A549 treated with dexamethasone at 1 μM for 4 hours (cell line): ENCODE measurements at places on chromosomes 13 and 19. TPM values are rescaled to one million over a fixed set of nuclear protein-coding genes. Genes with fewer than 3 reads are reported as not detected.

C1QTNF9 gene
- total RNA-seq, result not detected in 5 replicates

SIGLEC11 gene
- total RNA-seq, result 0.10 to 0.28 TPM (median 0.16 TPM) in 5 replicates

LILRB4 gene
- not detected in 5 replicates for total RNA-seq

ZFP82 gene
- 1.6 to 2.0 TPM (median 1.7 TPM) in 5 replicates for total RNA-seq

RNF113B gene
- not detected in 5 replicates for total RNA-seq

PDE4C gene
- 0.09 to 0.48 TPM (median 0.24 TPM) in 4 of 5 replicates, not detected in the other for total RNA-seq

CEACAM8 gene
- not detected in 5 replicates for total RNA-seq

PVR gene
- 102 to 134 TPM (median 128 TPM) in 5 replicates for total RNA-seq

SIGLECL1 gene
- 0.08 TPM in 1 of 5 replicates, not detected in the others for total RNA-seq

MYH14 gene
- total RNA-seq, result 4.4 to 7.8 TPM (median 7.2 TPM) in 5 replicates

NCCRP1 gene
- 1.0 to 1.7 TPM (median 1.5 TPM) in 5 replicates for total RNA-seq

IQCN gene
- 0.53 to 1.2 TPM (median 0.91 TPM) in 5 replicates for total RNA-seq

FGF22 gene
- total RNA-seq, result 0.26 to 0.68 TPM (median 0.39 TPM) in 5 replicates

SCEL gene
- 0.88 to 1.6 TPM (median 1.2 TPM) in 5 replicates for total RNA-seq

ZNF44 gene
- 0.67 to 0.88 TPM (median 0.83 TPM) in 5 replicates for total RNA-seq

ZNF665 gene
- not detected in 5 replicates for total RNA-seq

SHISA2 gene
- total RNA-seq, result 0.05 to 0.08 TPM (median 0.06 TPM) in 4 of 5 replicates, not detected in the other

RTBDN gene
- total RNA-seq, result 0.18 to 0.35 TPM (median 0.26 TPM) in 4 of 5 replicates, not detected in the other

OR7D4 gene
- 0.02 to 0.08 TPM (median 0.05 TPM) in 3 of 5 replicates, not detected in the others for total RNA-seq

ZNF726 gene
- total RNA-seq, result 0.44 to 0.83 TPM (median 0.49 TPM) in 5 replicates

CPAMD8 gene
- 0.05 to 0.33 TPM (median 0.09 TPM) in 5 replicates for total RNA-seq

TGFB1 gene
- total RNA-seq, result 108 to 165 TPM (median 162 TPM) in 5 replicates

FBXO17 gene
- 56.0 to 78.7 TPM (median 73.9 TPM) in 5 replicates for total RNA-seq

KIR2DL4 gene
- not detected in 5 replicates for total RNA-seq

DBP gene
- 1.5 to 2.7 TPM (median 1.7 TPM) in 5 replicates for total RNA-seq

C19orf67 gene
- not detected in 5 replicates for total RNA-seq

IRS2 gene
- total RNA-seq, result 39.4 to 74.0 TPM (median 60.7 TPM) in 5 replicates

PRSS57 gene
- 0.14 TPM in 1 of 5 replicates, not detected in the others for total RNA-seq

FZR1 gene
- total RNA-seq, result 21.5 to 37.2 TPM (median 34.3 TPM) in 5 replicates

ZNF541 gene
- total RNA-seq, result 0.02 to 0.05 TPM (median 0.04 TPM) in 3 of 5 replicates, not detected in the others

PGLYRP1 gene
- not detected in 5 replicates for total RNA-seq

NALCN gene
- 3.1 to 5.2 TPM (median 5.0 TPM) in 5 replicates for total RNA-seq

FGF14 gene
- total RNA-seq, result 0.01 to 0.11 TPM in 2 of 5 replicates, not detected in the others

SLC8A2 gene
- 0.24 to 0.58 TPM (median 0.37 TPM) in 5 replicates for total RNA-seq

ONECUT3 gene
- 0.01 TPM in 2 of 5 replicates, not detected in the others for total RNA-seq

GRK1 gene
- 0.03 TPM in 1 of 5 replicates, not detected in the others for total RNA-seq

SKA3 gene
- total RNA-seq, result 14.3 to 17.2 TPM (median 16.0 TPM) in 5 replicates

B3GNT3 gene
- total RNA-seq, result 3.1 to 5.2 TPM (median 4.9 TPM) in 5 replicates
